GM18507 (cell line): ENCODE measurements at places on chromosomes 16 and 17.

- peak; percentile 30 for DNase-seq
These were observed 320 bp downstream of the SPAG9 start for GRCh38 chr17:51120357-51120738.

GRCh38 chr16:47666434-47666833 lies 205.3 kb downstream of the PHKB start:
- no peak for DNase-seq

GRCh38 chr17:33096161-33096560 lies 104.5 kb downstream of the SPACA3 start:
- no peak for DNase-seq

- DNase-seq, result no peak
These were observed 143.9 kb downstream of the KCNJ2 start for GRCh38 chr17:70313086-70313852.

DNA sequence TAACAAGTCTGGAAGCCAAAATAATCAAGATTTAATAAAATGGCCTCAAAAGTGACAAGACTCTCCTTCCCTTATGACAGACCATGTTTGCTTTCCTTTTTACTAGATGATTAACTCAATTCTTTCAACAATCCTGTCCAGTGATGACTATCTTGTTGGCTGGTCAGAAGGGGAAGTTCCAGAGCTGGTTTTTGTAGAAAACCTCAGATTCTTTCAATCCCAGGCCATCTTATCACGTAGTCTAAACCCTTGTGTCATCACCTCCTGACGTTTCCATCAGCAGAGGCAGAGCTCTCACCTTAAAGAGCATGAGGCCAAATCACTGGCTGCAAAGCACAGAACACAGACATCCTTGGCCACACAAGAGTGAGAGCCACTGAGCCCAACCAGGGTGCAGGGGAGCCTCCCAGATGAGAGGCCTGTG lies 125.3 kb downstream of the ANKRD11 start:
- peak; percentile 28 for DNase-seq

- DNase-seq, result no peak
These were observed 992 bp upstream of the CACNG4 start for GRCh38 chr17:66963521-66963908.

GRCh38 chr16:56201030-56201429 lies 9.7 kb downstream of the GNAO1 start:
- DNase-seq, result no peak

- DNase-seq, result no peak
These were observed 3.6 kb upstream of the LHX1 start for GRCh38 chr17:36933512-36934143.

DNA sequence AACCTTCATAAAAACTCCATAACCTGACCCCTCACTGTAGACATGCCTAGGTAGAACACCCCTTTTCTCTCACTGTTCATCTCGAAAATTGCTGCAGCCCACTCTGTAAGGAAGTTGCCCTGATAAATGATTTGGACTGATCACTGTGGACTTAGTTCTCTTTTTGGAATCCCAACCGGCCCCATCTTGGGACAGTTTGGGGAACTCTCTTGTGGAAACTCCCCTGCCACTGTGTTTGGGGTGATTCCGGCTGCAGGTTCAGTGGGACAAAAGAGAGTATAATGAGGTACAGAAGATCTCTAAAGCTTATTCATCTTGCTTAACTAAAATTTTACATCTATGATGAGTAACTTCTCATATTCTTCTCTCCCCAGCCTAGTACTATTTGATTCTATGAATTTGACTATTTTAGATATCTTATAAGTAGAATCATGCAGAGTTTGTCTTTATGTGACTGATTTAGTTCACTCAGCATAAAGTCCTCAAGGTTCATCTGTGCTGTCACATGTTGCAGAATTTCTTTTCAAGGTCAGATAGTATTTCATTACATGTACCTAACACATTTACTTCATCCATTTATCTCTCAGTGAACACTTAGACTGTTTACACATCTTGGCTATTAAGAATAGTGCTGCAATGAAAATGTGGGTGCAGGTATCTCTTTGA lies 84.9 kb downstream of the ABCA8 start:
- DNase-seq, result no peak

DNA sequence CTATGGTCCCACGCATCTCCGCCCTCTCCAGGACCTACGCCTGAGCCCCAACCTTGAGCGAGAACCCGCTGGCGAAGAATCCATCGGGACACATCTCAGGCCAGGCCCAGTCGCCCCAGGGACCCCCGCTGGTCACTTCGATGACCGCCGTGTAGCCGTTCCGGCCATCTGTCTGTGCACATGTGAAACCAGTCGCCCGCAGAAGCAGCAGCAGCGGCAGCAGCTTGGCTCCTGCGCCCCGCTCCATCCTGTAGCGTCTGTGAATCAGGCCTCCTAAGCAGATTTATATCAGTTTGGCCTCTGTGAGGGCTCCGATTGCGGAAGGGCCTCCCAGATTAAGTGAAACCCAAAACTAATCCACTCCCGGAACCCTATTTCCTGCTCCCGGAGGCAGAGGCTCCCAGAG lies at the start of gene VMO1:
VMO1 (minus strand) TSS at position 259 of the 406 bp plus-strand sequence; CDS start at position 247, 12 bp downstream.
- no peak for DNase-seq

DNA sequence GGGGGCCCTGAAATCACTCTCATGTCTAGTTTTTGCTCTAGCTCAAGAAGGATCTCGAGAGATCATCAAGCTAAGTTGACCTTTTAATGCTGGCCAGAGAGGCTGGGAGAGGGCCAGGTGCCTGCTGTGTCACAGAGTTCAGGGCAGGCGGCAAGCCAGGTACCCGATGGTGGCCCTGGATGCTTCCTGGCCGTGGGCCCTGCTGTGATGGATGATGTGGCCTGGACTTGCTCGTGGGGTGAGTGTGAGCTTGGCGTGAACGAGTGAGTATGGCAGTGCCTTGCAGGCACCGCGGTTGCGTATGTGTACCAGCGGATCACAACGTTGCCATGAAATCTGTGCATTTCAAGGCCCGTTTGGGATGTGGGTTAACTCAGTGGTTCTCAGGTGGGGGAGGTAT lies 7.4 kb downstream of the IRF8 start:
- no peak for DNase-seq

- no peak for DNase-seq
These were observed 571 bp upstream of the USP10 start for GRCh38 chr16:84699147-84699711.

DNA sequence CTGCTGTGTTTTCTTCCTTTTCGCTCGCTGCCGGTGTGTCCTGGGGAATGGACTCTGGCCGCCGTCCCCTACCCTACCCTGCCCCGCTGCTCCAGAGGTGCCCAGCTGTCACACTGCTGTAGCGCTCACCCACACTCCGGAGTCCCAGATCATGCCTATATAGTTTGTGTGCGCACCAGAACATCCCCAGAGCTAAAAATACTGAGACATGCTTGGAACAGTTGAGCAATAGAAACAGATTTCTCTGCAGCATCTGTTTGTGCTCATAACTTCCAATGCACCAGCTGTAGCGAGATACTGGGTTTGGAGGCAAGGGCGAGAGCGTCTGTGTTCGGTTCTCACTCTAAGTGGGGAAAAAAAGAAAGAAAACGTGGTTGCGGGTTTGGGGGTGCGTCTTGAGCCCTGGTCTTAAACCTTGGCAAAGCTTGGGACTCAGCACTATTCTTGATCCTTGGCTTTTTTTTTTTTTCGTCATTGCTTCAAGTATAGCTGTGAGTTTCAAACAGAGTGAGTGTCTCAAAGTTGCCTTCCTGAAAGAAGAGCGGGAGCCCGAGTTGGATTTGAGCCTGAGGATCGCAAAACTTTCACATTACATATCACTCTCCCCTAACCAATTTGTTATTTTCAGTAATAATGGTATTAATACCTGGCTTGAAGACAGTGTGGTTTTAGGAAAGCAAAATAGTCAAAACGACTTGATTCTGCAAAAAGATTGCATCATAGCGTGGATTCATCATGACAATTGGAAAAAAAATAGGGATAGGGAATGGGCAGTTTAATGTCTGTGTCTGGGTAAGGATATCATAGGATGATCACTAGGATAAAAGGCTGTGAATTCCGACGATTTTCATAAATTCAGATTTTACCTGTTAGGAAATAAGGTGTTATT lies 621 bp downstream of the KCNJ2 start:
- DNase-seq, result no peak

DNA sequence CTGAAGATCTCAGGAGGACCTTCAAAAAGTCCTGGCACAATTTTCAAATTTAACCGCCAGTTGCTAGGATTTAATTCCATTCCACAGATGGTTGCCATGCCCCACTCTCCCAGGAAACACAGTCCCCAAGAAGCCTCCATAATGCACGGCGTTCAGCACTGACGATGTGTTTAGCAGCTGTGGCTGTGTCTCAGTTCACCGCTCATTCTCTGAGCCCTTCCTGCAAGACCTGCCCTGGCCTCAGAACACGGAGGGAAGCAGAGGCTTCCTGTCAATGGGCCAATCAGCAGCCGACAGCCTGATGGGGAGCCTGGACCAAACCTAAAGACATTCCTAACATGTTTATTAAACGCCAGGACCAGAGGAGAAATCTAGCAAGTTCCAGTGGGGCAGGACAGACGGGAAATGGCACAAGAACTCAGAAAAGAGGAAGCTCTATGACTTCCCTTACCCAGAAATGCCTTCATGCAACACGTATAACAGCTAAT lies 4.9 kb downstream of the MYLK3 start:
- peak; percentile 42 for DNase-seq

GRCh38 chr17:45908460-45908859 lies 14.1 kb downstream of the MAPT start:
- no peak for DNase-seq
